ENCODE measurements at places on chromosomes 3 and 15. TPM values are rescaled to one million over a fixed set of nuclear protein-coding genes. Genes with fewer than 3 reads are reported as not detected.

Gene PRKAR2A
- total RNA-seq: 24.1 TPM

DNA sequence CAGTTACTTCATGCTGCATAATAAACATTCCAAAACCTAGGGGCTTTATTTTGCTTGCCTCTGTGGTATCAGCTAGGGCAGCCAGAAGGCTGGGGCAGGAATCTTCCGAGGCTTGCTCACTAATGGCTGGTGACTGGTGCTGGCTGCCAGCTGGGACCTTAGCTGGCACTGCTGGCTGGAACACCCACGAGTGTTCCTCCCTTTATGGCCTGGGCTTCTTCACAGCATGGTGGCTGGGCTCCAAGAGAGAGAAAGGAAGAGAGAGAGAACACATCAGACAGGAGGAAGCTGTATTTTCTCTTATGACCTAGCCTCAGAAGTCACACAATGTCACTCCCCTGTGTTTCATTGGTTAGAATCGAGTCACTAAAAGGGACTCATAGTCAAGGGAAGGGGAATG, 23.9 kb upstream of the CDCP1 start:
- DNase-seq: no peak

DNA sequence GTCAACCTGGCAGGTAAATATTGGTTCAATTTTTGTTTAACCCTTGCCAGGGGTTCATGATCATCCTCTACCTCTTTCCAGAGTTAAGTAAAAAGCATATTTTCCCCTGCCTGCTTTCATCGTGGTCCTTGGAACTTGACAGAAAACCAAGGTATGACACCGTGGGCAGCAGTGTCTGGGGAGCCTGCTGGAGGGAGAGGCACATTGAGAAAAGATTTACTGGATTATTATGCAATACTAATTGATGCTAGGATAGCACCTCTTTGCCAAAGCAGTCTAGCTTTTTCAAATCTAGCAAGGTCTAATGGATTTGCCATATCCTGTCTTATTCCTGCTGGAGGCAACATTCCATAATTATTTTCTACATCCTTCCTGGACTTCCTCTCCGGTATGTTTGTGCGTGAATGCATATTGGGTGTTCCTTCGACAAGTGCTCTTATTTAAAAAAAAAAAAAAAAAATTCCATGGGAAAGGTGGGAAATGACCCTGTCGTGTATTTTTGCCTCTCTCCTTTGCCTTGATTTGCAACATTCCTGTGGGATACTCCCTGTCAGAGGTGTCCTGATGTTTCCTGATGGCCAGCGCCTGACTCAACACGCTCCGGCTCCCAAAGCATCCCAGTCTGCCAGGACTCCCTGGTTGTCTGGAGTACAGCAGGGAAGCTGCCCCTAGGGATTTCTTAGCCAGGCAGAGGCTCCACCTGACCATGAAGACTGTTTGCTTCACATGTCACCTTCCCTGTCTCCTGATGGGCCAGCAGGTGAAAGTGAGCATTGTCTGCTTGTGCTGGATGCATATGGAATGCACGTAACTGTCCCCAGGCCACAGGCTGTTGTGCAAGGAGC, 6.3 kb downstream of the BHLHE40 start:
- peak; percentile 65 for DNase-seq

DNA sequence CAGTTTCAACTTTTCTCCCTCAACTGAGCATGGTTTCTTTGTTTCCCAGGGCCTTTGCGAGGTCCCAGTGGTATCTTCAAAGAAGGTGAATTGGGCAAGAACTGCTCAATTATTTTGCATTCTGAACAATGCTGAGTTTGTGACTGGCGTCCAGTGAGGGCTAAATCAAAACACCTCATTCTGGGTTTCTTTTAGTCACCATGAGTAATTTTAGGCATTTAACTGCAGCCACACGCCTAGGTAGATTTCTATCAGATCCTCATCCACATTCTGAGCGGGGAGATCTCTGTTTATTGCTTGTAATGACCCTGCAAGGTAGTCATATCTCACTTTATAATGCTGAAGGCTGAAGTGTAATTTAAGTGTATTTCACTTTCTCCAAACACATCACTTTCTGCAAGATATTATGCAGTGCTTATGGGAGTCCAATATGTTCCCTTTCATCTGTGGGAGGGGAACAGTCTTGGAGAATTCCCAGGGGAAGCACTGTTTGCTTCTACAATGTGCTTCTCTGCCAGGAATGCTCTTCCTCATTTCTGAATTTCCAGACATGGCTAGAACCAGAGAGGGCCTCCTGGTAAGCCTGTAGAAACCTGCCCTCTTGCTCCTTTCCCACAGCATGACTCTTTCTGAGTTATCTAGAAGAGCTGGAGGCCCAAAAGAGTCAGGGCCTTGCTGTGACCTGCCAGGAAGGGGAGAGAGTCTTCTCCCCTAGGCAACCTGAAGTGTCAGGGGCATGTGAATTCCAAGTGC, 91.7 kb downstream of the FRMD4B start:
- peak; percentile 14 for DNase-seq

DNA sequence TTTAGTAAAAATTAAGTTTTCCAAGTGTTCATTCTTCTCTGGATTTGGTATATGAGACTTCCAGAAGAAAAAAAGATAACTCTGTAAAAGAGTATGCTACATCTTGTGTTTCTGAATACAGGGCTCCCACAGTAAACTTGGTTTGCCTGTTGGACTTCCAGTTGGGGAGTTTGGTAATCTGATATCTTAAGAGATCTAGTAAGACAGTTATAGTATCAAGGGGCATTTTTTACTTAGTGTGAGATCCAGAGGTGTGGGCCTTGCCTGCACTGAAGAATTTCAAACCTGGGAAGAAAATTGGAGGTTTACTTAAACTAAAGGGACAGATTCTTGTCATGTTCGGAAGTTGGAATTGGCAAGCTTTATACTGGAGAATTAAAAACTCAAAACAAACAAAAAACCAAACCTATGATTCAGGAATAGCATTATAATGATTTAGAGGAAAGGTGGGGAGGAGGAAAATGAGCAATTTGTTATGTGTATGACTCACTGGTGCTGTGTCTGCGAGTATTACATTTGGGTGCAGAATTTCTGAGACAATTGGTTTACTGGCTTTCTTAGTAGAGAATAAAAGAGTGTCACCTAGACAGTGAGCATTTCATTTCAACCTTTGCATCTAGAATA, 58.9 kb upstream of the ULK4 start:
- DNase-seq: peak; percentile 68

Gene C3orf22
- not detected for total RNA-seq

DNA sequence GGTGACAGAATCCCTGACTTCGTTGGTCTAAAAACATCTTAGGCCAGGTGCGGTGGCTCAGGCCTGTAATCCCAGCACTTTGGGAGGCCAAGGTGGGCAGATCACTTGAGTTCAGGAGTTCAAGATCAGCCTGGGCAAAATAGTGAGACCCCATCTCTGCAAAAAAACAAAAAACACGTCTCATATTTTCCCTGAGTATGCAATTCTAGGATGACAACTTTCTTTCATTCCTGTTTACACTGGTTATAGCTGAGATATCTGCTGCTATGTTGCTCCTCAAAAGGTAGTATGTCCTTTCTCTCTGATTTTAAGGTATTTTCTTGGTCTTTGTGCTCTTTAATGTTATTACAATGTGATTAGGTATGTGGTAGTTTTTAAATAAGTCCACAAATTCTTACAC, 39.3 kb downstream of the PTH1R start:
- no peak for DNase-seq

Gene SLC2A2
- total RNA-seq: not detected

DNA sequence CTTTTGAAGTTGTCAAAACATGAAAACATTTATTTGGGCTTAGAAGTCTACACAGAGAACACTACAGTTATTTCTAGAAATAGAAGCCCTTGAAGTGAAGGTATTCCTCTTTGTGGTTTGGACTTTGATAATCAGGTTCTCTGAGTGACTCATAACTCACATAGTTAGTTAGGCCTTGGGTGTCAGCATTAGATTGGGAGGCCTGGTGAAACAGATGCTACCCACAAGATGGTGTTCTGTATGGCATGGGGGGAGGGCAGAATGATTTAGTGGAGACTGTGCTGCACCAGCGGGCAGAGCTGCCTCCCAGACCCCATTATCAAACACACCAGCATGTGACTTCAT, 108.9 kb upstream of the ETV5 start:
- DNase-seq: peak; percentile 49

- no peak for DNase-seq
These were observed 740.9 kb upstream of the LMCD1 start for GRCh38 chr3:7760718-7761117.

DNA sequence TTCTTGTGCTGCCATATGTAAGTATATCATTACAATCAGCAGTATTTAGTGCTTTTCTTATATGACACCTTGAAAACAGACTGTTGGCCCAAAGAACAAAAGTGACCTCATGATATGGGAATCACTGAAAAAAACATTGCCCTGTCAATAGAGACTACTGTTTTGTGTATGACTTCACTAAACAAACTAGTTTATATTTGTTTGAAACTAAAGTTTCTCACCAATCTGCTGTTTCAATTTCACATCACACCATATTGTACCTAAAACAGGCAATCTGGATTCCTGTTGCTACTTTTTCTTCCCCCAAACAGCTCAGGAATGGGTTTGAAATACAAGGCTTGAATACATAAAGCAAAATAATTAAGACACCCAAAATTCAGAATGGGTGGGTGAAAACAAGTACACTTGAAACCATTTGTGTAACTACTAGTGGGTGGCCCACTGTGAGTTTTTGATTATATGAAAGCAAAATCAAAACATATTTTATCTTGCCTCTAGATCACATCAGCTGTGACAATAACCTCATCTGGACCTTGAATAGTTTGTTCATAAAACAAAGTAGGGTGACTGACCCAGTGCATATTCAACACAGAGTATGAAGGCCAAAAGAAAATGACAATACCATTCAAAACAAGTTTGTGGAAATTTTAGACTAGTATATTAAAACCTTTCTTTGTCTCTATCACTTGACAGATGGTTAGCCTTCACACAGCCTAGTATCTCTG, 5.9 kb downstream of the ZBTB20 start:
- no peak for DNase-seq

DNA sequence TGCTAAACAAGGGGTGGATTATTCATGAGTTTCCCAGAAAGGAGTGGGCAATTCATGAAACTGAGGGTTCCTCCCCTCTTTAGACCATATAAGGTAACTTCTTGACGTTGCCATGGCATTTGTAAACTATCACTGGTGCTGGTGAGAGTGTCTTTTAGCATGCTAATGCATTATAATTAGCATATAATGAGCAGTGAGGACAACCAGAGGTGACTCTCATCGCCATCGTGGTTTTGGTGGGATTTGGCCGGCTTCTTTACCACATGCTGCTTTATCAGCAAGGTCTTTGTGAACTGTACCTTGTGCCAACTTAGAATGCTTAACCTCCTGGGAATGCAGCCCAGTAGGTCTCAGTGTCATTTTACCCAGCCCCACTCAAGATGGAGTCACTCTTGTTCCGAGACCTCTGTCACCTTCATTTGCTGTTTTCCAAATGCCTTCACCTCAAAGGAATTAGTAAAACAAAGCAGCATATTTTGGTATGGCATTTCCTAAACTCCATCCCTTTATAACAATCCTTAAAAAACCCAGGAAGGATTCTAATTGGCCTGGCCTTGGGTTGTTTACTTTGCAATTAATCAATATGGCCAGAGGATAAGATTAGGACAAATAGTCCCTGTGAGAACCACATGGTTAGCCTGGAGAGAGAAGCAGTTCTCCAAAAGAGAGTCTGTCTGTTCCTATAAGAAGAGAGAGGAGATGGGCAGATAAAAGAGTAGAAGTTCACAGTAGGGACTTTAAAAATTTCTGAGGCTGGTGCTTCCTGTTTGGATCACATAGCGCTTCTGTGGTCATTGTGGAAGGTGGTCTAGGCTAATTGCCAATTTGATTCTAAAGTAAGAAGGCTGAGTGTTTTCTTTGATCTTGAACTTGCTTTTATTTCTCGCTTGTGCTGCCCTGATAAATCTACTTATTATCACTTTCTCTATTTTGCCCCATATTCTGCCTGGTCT, 155.2 kb upstream of the EOMES start:
- no peak for DNase-seq

DNA sequence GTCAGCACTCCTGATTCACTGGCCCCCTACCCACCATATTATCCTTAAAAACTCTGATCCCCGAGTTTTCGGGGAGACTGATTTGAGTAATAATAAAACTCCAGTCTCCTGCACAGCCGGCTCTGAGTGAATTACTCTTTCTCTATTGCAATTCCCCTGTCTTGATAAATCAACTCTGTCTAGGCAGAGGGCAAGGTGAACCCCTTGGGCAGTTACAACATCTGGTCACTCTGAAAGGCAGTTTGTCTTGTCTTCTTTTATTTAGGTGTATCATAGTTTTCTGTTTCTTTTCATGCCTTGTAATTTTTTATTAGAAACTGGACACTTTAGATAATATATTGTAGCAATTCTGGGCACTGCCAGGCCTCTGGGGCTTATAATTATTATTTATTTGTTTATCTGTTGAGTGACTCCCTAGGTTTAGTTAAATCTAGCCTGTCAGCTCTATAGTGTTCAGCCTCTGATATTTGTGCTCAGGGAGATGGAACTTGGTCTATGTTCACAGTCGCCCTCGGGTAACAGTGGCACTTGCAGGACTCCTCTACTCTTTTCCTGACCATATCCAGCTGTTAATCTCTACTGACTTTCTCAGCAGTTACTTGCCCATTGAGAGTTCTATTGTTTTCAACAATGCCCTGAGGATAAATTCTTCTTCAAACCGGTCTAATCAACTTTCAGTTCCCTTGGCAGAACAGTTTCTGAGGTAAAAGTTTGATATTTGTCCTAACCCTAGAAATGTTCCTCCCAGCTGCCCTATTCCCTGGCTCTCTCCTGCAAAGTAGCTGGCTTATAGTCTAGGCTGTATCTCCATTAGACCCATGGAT, 15.5 kb upstream of the PLAAT1 start:
- DNase-seq: no peak

DNA sequence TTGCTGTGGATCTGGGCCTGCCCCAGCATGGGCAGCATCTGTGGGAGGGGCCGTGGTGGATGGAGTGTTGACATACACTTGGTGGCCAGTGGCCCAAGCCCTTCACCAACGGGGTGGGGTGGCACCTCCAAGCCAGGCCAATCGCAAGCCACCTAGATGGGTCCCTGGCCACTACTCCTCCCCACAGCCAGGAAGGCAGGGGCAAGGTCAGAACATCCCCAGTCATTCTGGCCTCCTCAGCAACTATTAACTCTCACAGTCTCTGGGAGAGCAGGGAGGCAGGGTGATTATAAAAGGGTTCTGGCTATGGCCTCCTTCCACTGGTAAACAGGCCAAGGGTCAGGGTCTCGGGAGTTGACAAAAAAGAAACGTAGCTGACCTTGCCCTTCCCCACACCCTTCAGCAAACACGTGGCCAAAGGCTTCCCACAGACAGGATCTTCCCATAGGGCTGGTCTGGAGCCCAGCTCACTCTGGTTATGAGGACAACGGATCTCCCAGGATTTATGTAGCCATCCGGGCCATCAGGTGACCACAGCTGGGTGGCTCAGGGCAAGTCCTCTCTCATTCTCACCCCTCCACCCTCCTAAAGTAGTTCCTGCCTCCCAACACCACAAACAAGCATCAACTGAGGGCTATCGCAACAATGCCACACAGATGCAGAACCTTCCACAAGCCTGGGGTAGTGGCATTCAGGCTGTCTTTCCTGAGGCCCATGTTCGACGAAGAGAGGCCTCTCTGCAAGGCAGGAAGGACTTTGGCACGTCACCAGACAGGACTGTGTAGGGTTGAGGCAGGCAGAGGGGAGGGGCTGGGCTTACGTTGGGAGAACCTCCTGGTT, 18.9 kb downstream of the TLE3 start:
- DNase-seq: no peak

Gene GPR160
- total RNA-seq: 5.8 TPM
